Kidney tubule cell (primary cell): ENCODE measurements at places on chromosomes 7 and 10.

- DNase-seq = peak; percentile 23
Observed at GRCh38 chr10:129622736-129623135, 155.7 kb downstream of the MGMT start.

DNA sequence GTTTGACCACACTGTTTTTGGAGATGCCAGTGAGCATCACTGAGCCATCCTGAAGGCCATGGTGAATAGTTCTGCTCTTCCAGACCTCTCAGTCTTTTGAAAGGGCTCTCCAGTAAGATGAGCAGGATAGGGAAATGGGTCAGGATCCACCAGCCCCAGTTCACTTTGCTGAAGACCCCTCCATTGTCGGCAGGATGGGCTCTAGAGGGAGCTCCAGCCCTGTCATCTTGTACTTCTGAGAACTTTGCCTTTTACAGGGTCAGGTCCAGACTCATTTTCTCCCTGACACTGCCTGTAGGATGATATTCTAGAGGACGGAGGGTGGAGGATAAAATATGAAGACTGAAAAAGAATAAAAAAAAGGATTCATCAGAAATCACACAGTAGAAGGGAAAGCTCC lies 13.1 kb downstream of the LHFPL3 start:
- no peak for DNase-seq

DNA sequence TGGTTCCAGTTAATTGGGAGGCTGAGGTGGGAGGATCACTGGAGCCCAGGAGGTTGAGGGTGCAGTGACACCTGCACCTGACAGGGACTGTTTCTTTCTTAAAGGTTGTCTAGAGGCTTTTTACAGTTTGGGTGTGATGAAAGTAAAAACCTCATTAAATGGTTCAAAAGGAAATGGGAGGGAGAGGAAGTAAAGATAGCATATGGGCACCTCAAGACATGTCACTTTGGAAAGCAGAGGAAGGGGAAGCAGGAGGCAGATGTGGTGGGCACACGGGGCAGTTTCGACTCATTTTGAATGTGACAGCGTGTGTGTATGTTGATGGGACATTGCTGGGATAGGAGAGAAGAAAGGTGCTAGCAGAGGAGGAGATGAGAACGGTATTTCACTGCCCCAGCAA lies 203.1 kb downstream of the MLLT10 start:
- no peak for DNase-seq

DNA sequence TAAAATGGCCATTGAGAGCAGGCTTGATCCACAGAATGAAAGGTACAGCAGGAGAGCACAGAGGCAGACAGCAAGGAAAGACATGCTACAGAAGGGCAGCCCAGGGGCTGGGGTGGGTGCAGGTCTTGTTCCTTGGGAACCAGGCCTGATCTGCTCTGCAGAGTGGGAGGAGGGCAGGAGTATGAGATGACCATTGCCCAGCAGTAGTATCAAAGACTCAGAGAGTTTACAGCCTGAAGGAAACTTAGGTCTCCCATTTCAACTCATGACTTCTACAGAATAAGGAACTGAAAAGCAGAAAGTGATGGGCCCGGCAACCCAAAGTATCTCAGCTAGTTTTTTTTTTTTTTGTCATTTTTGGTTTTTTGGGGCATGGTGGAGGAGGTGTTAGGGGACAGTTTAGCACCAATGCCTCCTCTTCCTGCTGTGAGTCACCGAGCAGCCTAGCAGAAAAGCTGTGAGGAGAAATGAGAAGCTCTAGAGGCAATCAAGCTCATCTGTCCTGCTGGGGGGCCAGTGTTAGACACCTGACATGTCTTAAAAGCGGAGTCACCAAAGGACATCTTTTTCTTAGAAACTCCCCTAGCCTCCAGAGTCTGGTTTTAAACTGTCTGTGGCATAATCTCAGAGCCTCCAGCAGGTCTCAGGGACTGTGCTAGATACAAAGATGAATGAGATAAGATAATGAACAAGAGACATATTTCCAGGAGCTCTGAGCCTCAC lies 34.3 kb upstream of the HERPUD2 start:
- peak; percentile 39 for DNase-seq

DNA sequence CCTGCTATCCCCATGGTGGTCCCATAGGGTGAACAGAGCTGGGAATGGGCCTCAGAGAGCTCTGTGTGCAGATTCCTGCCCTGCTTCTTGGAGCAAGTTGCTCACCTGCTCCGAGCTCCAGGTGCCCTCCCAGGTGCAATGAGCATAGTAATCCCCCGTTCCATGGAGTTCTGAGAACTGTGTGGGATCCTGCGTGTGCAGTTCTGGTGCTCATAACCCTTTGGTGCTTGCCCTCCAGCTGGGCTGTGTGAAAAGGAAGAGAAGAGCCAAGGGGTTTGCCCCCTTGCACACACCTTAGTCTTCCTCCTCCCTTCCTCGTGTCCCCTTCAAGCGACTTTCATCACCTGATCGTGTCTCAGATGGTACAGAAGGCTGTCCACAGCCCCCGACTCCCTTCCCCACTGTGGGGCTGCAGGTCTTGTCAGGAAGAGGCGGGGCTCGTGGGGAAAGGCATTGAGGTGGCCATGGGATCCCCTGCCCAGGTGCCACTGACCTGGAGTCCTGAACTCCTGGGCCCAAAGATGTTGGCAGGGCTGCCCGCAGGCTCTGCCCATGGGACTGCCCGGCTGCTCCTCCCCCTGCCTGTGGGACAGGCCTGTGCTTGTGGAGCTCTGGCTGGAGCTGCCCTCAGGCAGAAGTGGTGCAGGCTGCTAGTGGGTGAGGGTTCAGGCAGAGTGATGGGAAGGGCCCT lies 21.9 kb upstream of the ZNF488 start:
- DNase-seq = no peak

GRCh38 chr10:103905441-103905840 lies 12.5 kb downstream of the STN1 start:
- DNase-seq = no peak

DNA sequence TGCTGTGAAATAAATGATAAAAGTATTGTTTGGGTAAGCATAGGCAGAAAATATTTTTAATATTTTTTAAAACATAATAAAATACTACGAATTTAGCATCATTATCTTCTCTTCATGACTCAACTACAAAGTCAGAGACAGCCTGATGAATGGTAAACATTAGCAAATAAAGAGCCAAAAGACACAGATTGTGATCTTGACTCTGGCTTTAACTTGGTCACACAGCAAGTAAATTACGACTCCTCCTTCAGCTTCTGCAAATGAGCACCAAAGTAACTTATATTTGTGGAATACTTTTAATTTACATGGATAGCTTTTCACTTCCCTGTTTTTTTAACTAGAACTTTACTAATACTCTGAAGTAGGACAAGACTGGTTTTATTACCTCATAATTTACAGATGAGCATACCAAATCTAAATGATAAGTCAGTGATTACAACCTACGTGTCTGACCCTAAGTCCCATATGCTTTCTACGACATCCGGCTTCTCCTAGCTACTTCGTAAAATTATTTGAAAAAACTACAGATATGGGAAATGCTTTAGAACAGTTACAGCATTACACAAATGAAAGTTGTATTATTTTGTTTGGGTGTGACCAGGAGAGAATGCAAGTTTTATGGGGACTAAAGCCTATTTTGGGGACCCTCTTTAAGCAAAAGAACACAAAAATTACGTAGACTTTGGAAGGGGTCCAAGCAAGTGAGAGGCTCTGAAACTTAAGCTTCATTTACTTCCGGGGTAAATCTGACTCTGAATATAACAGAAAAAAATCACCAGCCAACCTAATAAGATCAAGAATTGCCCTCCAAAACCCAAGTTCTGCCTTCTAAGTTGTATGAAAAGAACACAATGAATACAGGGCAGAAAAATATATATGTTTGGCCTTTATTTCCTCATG lies 133.8 kb downstream of the CPEB3 start:
- DNase-seq = no peak

GRCh38 chr7:94848531-94848930 lies 58.9 kb upstream of the PPP1R9A start:
- no peak for DNase-seq

DNA sequence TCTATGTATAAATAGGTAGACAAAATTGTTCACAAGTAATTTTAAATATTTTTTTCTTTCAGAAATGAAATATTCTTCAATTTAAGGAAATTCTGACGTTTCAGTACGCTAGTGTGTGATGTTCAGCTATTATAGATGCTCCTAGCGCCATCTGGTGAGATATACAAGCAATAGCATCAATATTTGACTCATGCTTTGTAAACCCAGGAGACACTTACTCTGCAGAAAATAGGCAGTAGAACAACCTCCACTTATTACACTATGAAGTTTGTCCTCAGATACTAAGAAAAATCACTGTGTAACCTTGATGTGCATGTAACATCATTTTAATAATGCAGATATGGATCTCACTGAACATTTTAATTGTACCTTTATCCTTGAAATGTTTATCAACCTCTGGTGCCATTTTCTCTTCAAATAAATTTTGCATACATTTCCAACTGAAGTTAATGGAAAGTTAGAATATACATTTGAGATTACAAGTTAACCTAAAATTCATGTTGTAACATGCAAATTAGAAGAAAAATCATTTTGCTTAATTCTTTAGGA lies 151.5 kb upstream of the FAM3C start:
- peak; percentile 80 for DNase-seq

DNA sequence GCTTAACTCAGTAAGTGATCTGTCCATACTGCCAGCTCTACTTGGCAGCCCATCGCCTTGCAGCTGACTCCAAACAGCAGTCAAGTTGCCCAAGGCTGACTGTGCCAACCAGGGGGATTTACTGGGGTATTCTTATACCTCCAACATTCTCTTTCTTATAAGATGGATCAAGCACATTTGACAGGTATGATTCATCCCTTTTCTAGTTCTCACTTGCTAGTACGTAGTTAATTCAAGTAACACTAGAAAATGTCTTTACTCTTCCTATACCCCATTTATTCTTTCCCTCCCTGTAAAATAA lies 77.0 kb downstream of the SLC25A13 start:
- DNase-seq = no peak

GRCh38 chr7:35785250-35785649 lies 15.6 kb upstream of the SEPTIN7 start:
- no peak for DNase-seq

DNA sequence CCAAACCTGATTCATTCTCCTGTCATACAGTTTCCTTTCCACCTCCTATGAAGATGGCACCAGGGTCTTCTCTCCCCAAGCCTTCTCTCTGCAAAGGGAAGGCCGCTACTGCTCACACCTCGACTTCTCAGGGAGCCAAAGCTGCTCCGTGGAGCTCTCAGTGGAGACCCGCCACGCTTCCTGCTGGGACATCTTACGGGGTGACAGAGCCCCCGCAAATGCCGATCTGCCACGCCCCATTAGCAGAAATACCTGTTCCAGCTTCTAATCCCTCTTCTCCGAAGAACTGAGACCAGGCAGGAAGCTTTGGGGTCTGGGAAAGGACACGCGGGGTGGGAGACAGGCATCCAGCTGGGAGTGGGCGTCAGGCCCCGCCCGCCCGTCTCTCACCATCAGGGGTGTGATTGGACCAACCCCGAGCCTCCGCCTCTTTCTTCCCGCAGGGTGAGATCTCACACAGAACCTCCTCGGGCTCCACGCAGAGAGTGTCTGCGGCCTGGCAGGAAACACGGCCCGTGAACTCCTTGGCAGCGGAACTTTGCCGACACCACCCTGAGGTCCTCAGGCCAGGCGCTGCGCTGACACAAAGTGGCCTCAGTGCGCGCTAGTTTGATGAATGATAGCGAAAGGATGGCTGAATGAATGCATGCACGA lies 12.0 kb upstream of the CALML5 start:
- no peak for DNase-seq

- peak; percentile 13 for DNase-seq
Observed at GRCh38 chr7:103445228-103446048, 569 bp downstream of the SLC26A5 start.

- no peak for DNase-seq
Observed at GRCh38 chr7:78176171-78176570, 377.6 kb downstream of the PHTF2 start.

DNA sequence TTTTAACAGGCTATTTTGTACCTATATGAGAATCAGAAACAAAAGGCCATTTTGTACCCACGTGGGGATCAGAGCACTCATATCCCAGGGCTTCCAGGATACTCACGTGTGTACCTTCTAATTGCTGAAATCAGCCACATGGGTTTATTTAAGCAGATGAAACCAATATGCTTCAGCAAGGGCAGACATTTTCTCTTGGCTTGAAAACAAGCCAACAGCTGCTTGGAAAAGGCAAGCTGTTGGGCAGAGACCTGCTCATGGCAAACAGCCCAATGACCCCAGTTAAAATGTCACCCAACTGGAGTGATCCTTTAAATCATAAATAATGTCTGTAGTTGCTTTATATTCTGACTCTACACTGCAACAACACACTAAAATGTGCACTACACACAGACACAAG lies 26.5 kb upstream of the TOMM7 start:
- no peak for DNase-seq

DNA sequence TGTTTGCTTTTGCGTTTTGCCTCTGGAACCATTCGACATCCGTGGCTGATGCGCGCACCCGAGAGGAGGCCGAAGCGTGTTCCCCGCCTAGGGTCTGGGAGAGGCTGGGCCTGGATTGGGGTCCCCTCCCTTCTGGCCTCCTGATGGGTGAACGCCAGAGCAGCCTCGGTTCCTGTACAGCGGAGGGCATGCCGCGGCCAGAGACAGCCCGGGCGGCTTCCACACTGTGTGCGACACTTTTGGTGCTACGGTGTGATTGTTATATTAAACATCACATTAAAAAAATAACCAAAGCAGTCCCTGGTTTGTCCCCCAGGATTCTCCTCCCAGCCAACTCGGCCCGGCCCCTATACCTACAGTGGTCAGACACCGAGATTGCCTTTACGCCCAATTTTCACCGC lies 3.7 kb upstream of the HOXA7 start:
- peak; percentile 35 for DNase-seq

DNA sequence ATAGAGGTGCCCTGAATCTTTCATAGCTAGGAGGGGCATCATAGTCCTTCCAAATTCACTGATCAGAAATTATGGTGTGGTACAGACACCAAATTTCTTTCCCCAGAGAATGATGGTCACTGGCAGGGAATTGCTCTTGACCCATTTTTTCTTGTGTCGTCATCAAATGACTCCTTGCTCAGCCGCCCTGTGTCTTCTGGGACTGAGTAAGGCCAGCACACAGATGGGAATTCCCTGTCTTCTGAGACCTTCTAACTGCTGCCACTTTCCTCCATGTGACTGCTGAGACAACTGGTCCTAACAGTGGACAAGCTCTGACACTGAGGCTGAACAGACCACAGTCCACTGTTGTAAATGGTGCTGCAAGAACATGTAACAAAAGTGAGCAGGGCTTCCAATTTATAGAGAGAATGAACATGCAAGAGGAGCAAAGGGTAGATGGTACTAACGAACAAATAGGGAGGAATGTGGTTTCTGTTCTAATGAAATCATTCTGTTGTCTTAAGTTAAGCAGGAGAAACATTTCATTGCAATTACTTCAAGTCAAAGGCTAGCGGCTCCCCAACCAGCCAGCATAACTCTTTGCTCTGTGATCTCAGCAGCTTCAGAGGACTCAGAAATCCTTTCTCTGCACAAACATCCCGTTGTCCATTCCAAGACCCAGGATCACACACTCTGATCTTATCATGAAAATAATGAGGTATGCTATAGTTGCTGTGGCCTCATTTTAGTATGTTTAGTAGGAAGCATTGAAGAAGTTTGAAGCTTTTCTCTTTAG lies 235.9 kb upstream of the PRSS1 start:
- DNase-seq = no peak

GRCh38 chr7:28169230-28169629 lies 11.4 kb downstream of the JAZF1 start:
- DNase-seq = peak; percentile 42
